Foreskin fibroblast (primary cell): ENCODE measurements at places on chromosomes 1 and 21.

DNA sequence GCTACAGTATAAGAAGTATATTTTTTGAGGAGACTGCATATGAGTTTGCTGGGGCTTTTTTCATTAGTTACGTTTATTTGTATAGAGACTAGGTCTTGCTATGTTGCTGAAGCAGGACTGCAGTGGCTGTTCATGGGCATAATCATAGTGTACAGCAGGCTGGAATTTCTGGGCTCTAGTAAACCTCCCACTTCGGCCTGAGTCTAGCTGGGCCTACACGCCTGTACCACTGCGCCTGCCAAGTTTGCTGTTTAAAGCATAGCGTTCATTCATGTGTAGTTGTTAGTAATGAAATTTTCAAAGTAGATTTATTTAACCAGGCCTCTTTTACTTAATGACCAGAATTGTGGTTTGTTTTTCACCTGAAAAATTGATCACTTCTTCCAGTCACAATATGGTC lies 33.8 kb downstream of the HS2ST1 start:
- no peak for DNase-seq

GRCh38 chr1:30527511-30528140 lies 195.8 kb downstream of the MATN1 start:
- DNase-seq, result no peak

DNA sequence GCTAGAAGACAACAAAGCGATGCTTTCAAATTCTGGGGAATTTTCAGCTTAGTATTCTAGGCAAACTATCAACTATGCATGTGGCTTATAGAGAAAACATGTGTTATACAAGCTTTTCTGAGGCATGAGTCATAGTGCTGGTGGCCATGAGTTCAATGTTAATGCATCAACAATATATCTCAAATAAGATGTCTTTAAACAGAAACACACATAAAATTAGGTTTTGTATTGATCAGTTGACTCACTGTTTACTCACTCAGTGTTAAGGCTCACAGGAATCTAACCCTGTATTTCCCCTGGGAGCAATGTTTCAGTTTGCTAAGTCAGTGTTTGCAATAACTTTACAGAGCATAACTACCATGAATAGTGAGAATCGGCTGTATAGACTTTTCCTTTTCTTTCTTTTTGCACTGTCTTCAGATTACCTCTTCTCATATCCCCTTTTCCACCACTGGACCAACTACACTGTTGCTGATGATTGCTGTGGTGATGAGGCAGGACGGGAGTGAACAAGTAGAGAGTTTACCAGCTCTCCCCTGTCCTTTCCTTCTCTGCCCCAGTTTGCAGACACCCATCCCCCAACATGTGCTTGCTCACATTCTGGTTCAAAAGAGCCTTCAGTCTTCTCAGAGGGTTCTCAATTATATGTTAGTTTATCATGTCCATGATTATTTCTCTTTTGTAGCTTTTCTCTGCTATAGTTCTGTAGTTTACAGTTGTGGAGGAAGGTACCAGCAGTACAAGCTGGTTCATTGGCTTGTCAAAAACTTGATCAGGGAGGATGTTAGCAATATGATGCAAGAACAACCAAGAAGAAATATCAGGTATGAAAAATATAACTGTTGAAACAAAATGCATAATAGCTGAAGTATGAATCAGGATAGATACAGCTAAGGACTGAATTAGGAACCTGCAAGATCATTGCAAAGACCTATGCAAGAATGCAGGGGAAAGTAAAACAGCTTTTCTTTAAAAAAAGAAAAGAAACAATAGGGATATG lies 23.9 kb downstream of the CD2 start:
- peak; percentile 82 for DNase-seq

- no peak for DNase-seq
Measured at GRCh38 chr1:11342621-11343032, 69.6 kb downstream of the UBIAD1 start.

GRCh38 chr1:117215733-117216462 lies 5.2 kb upstream of the VTCN1 start:
- no peak for DNase-seq

- peak; percentile 42 for DNase-seq
Measured at GRCh38 chr21:34313116-34313515, 50.7 kb upstream of the KCNE2 start.

GRCh38 chr1:55067022-55067778 lies 27.9 kb downstream of the PCSK9 start:
- DNase-seq, result no peak

- DNase-seq, result no peak
Measured at GRCh38 chr1:109639063-109639840, 16.6 kb upstream of the GSTM4 start.

GRCh38 chr1:186653312-186653711 lies 26.9 kb downstream of the PTGS2 start:
- DNase-seq, result no peak

- peak; percentile 81 for DNase-seq
Measured at GRCh38 chr1:218476385-218476784, 131.2 kb downstream of the TGFB2 start.

- DNase-seq, result no peak
Measured at GRCh38 chr1:85326336-85326735, 49.9 kb upstream of the BCL10 start.
